Sciatic nerve (tissue), 2 donors: ENCODE measurements at places on chromosomes 16 and 17.

DNA sequence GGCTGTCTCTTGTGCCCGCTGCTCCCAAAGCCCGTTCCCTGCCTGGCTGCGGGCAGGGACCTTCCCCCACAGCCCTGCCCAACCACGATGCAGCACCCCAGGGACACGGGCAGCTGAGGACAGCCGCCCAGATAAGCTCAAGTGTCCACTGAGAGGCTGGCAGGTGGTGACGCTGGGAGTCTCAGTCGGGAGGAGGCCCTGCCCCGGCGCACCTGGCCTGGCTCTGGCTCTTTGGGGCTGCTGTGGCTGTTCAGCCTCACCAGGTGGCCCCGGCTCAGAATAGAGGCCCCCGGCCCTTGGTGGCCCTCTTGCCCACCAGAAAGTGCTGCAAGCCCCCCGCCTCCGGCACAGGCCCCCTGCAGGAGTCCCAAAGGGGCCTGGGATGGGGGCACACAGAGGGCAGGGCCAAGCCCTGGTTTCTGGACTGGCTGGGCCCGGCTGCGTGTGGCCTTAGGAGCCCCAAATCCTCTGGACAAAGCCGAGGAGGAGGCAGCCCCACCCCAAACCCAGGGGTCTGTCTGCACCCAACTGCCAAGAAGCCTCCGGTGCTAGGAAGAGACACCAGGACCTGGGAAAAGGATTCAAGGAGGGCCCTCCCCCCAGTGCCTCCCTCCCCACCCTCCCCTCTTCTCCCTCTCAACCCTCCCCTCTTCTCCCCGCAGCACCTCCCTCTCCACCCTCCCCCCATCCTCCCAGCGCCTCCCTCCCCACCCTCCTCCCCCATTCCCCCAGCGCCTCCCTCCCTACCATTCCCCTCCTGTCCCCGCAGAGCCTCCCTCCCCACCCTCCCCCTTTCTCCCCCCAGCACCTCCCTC, 5.3 kb downstream of the NTHL1 start:
- DNase-seq = no peak

GRCh38 chr16:1133810-1134520, 18.9 kb upstream of the CACNA1H start:
- DNase-seq = no peak

DNA sequence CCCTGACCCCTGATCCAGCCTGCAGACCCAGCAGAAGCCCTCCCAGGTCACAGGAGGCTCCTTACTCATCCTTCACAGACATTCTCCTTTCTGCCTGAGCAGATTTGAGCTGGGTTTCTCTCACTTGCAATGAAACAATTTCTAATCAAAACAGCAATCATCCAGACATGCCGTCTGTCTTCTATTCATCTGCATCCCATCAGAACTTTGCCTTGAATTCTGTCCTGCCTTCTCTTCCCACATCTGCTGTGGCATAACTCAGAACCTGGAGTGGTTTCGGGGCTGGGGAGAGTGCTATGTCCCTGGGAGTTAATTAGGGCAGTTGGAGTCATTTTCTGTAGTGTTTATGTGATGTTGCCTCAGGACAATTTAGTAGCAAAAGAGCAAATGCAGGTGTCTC, 278.6 kb downstream of the CBLN1 start:
- no peak for DNase-seq

GRCh38 chr16:84876873-84877606, 57.3 kb downstream of the CRISPLD2 start:
- DNase-seq = no peak

- no peak for DNase-seq
These were observed 38.5 kb upstream of the NKD1 start for GRCh38 chr16:50509521-50510341.
